ENCODE measurements at places on chromosomes 12 and 14.

GRCh38 chr14:56211084-56211483 is 92.9 kb downstream of the PELI2 start:
- no peak for DNase-seq

DNA sequence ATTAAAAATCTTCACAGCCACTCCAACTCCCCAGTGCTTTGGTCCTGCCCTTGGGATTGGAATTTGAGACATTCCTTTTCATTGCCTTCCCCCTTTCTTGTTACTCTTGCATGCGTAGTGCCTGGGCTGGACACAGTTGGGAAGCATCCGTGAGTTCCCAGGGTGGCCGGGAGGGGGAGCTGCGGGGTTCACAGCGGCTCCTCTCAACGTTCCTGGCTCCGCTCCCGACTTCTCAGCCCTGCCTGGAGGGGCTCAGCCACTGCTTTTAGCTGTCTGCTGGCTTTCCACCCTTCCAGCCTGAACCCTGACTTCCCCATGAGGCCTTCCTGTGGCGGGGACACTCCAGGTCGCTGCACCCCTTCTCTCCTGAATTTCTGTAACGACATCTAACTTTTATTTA is 3.2 kb downstream of the TEX52 start:
- peak; percentile 92 for DNase-seq

DNA sequence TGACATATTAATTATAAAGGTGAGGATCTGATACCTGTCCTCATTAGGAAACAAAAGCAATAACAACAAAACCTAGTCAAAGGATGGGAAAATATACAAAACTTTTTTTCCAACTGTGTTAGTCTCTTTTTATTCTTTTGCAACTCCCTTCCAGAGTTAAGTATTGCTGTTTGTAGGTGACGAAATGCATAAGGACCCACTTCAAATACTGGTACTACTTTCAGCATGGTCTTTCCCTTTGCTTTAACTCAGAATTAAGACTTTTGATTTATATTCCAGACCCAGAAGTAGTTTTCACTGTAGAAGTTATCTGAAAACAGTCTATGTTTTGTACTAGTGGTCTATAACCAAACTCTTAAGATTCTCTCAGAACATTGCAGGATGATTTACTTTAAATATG is 34.1 kb upstream of the ABCC9 start:
- no peak for DNase-seq

- no peak for DNase-seq
These were observed 141.3 kb downstream of the CACNA1C start for GRCh38 chr12:2194060-2194459.

DNA sequence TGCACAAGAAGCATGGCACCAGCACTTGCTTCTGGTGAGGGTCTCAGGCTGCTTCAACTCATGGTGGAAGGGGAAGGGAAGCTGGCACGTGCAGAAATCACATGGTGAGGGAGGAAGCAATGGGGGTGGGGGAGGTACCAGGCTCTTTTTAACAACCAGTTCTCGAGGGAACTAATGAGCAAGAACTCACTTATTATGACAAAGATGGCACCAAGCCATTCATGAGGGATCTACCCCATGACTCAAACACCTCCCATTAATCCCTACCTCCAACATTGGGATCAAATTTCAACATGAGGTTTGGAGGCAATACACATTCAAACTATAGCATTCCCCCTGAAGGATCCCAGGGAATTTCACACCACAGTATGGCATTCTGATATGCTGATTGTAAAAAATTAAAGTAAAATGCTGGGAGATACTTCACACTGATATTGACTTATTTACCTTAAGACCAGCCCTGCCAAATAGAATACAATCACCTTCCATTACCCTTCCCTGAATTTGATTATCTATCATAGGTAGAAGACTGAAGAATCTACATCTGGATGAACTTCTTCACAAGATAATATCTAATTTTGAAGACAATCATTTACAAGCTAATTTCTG is 201.7 kb upstream of the PLXNC1 start:
- DNase-seq = no peak

DNA sequence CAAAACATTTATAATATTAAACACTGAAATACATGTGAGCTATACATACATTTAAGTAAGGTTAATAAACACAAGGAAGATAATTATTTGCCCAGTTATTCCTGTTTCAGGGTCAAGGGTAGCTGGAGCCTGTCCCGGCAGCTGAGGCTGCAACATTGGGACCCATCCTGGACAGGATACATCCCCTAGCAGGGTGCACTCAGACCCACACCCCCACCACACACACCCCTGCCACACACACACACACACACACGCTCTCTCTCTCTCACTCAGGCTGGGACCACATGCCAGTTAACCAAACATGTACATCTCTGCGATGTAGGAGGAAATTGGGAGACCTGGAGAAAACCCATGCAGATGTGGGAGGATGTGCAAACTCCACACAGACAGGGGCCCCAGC is 112.6 kb upstream of the TMCC3 start:
- DNase-seq = no peak

DNA sequence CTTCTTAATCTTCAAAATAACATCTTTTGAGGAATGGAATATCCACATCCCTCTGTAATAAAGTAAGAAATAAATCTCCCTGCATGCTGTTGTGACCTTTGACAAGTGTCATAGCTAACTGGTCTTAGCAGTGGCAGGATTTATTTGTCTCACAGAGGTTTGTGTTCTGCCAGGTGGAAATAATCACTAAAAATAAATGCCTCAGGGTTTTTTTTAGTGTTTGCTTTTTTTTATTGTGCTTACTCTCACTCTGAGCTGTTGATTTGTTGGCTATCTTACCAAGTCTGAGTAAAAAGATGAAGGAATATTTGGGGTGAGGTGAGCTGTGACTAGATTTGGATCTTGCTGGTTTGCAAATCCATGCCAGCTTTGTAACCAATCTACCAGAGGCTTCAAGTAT is 285.4 kb downstream of the ALG10B start:
- peak; percentile 62 for DNase-seq

GRCh38 chr14:96901227-96901626 is 104.0 kb downstream of the VRK1 start:
- no peak for DNase-seq

- no peak for DNase-seq
These were observed 54.3 kb downstream of the PRMT8 start for GRCh38 chr12:3545121-3545796.

GRCh38 chr14:44027397-44027796 is 479.7 kb downstream of the FSCB start:
- no peak for DNase-seq

DNA sequence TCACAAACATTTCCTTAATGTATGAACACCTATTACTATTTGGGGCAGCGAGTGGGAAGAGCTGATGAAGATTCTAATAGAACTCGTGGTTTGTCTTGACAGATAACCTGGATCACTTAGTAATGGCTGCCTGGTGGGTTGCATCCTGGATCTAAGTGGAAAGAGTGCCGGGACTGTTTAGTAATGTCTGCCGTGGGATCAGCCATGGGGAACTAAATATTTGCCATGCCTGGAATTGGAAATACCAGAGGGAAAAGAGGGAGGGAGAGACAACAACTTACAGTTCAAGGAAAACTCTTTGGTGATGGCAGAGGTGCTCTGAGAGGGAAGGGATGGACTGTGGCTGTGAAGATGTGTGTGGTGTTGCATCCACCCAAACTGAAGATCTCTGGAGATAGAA is 21.3 kb upstream of the CCDC63 start:
- DNase-seq = no peak

DNA sequence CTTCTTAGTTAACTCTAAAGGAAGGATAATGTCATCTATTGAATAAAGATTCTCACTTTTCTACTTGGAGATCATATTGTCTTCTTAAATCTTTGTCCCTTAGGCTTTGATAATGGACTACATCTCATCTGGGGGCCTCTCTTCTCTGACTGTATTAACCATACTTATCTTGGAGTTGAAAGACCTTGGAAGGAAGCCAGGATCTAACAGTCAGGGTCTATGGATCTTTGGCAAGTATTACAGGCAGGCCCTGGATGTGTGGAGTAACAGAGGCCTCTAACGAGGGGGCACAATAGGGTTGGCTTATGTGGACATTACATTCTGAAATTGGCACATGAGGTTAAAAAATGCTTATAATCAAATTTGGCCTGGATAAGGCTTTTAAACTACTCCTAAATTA is 513.8 kb downstream of the NRXN3 start:
- DNase-seq = no peak

GRCh38 chr12:1523558-1524050 is 70.8 kb downstream of the FBXL14 start:
- no peak for DNase-seq

DNA sequence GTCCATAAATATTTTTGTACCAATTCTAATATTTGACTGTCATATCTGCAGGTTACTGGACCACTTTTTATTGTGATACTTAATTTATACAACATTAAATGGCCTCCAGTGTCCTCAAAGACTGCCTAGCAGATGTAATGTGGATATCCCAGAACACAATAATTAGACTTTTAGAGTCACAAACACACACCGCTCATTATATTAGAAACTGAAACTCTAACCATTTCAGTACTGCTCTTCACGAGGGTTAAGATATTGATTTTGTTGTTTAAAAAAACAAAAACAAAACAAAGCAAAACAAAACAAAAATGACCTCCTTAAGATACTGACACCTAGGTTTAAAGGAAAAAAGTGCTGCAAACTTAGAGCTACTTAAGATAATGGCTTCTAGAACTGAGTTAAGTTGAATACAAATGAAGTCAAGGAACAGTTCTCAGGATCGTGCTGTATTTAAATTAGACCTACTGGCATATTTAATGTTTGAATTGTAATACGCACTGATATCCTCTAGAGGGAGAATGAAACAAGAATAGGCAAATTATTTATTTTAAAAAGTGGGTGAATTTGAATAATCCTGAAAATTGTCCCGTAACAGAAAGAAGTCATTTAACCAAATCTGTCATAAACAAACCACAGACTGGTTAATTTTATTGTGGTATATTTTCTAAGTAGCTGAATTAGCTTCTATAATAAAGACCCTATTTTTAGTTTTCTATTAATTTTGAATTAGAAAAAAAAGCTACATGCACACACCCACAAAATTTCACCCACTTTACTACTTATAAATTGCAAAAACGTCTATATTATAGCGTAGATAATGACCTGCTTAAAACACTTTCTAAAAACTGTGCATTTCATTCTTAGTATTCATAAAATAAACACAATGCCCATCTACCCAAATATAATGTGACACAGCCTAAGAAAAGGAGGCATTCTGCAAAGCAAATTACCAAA is 395.2 kb upstream of the DCN start:
- peak; percentile 43 for DNase-seq

DNA sequence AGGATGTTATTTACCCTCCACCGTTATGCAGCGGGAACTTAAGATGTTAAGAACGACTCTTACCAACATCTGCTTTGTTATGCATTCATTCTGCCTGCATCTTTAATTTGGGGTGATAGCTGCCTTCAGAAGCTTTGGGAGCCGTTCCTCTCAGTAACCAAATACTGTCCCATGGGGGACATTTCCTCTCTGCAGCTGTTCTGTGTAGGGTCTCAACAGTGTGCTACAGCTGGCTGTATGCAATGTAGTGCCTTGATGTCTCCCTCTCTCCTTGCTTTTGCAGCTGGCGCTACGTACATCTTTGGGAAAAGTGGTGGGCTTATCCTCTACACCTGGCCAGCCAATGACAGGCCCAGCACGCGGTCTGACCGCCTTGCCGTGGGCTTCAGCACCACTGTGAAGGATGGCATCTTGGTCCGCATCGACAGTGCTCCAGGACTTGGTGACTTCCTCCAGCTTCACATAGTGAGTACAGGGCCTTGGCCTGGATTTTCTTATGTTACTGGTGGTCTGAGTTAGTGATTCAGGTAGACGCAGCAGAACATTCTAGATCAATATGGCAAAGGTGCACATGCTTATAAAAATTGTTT is 744.3 kb downstream of the DIO2 start:
- no peak for DNase-seq

GRCh38 chr12:9123781-9124382 is 8.2 kb upstream of the A2M start:
- DNase-seq = no peak

- DNase-seq = no peak
These were observed 19.9 kb downstream of the CLEC6A start for GRCh38 chr12:8475508-8476203.

DNA sequence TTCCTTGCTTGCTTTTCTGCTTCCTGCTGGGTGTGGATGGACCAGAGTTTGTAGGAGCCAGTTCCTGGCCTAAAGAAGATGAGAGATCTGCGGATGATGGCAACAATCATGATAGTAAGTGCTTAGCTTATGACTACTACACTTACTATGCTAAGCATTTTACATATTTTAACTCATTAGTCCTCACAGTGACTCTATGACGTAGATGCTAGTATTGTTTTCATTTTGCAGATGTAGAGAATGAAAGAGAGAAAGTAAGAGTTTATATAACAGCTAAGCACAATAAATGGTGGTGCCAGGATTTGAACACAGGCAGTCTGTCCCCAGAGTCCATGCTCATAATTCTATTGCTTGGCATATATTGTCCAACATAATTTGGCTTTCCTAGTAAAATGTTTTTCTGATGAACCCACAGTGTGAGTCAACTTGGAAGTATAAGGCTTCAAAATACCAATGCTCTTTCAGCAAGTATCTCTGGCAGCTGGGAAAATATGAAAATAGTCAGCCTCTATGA is 363.2 kb upstream of the DDHD1 start:
- peak; percentile 25 for DNase-seq

GRCh38 chr14:68041876-68042354 is 222.3 kb downstream of the RAD51B start:
- peak; percentile 48 for DNase-seq

DNA sequence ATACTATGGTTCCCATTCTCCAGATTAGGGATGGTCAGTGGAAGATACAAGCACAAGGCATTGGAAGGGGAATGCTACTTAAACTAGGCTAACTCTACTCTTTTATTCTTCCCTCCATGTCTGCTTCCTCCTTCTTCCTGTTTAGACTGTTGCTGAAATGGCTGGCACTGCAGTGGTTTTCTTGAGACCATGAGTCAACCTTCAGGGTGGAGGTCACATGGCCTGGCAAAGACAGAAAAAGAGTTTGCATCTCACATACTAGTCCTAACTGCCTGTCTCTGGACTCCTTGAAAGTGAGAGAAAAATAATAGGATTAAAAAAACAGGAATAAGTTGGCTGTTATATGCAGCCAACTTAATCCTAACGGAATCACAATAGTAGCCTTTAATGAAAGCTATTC is 37.0 kb downstream of the ALDH1L2 start:
- no peak for DNase-seq
